ENCODE measurements at places on chromosomes 3 and 15.

- DNase-seq, result no peak
These were observed 829.4 kb downstream of the FHIT start for GRCh38 chr3:60421749-60422446.

DNA sequence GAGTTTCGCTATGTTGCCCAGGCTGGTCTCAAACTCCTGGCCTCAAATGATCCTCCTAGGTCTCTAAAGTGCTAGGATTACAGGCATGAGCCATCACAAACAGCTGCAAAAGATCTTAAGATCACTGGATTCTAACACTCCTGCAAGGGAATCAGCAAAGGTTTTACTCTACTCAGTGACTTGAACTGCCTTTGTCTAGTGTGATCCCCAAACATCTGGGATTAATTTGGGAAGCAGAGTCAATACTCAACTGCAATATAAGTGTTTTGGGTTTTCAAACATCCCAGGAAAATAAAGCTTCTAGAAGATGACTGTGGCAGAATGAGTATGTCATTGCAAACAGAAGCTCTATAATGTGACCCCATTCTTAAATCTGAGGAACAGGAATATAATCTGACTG, 7.2 kb downstream of the SPG21 start:
- no peak for DNase-seq

GRCh38 chr15:49750553-49750952, 129.7 kb downstream of the DTWD1 start:
- no peak for DNase-seq

GRCh38 chr3:114642951-114643741, 349.3 kb downstream of the TIGIT start:
- no peak for DNase-seq

- DNase-seq, result peak; percentile 61
These were observed at the start of gene RPL22L1 for GRCh38 chr3:170869645-170870593. Gene RPL22L1, minus strand, starts transcription at chr3:170870195. Its CDS starts 28 bp downstream, at chr3:170870167.

DNA sequence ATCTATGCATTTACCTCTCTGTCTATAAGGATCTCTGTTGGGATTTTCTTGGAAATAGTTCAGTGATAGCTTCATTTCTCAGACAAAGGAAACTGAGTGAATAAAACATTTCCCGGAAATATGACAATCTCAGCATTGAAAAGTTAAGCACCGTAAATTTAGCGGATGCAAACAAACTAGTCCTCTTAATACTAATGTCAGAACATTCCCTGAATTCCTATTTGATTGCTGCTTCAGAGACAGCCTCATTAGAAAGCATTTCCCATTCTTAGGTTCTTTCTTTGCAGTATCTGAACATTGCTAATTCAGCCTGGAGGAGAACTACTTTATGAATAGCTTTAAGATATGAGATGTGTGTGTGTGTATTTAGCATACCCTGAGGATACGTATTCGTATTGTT, 101.3 kb downstream of the NR2F2 start:
- DNase-seq, result no peak

DNA sequence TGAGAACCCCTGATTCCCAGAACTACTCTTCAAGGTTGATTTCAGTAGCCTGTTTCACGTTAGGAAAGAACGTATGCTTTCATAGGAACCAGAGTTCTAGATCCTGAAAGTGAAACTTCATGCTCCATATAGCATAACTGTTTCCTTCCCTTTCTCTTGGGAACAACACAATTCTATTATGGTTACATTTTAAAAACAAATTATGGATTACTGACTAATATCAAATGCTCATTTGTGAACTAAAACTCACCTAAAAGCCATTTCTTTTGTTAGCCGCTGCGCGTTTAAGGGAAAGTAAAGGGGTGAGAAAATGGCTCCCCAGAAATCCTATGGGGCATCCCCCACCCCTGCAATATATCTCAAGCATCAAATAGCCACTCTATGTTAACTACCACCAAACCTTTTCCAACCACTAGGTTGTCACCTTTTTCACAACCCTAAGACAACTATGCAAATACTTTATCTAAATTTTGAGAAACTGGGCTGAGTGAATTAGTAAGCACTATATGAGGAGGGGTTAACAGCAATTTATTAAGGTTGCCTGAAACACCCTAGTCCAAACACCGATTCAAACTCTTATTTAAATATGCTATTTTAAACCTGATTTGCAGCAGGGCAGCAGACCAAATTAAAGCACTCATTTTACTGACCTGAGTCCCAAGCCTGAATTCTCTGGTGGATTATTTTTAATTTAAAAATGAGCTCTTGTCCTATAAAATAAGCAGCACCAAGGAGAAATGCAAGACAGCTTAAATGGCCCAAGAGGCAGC, 2.4 kb downstream of the SIAH2 start:
- no peak for DNase-seq

- DNase-seq, result no peak
These were observed 47.1 kb upstream of the TERB2 start for GRCh38 chr15:44909423-44909822.

DNA sequence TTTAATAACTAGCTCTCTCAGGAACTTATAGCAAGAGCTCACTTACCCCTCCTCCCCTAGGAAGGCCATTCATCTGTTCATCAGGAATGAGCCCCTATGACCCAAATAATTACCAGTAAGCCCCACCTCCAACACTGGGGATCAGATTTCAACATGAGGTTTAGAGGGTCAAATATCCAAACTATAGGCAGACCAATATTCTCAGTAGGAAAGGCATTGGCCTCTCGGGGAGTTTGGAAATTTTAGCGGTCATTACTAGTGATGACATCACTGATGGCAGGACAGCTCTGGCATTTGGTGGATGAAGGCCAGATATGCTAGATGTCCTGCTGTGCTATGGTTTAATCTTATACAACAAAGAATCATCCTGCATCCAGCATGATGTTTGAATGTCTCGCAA, 15.2 kb upstream of the CD47 start:
- DNase-seq, result no peak

DNA sequence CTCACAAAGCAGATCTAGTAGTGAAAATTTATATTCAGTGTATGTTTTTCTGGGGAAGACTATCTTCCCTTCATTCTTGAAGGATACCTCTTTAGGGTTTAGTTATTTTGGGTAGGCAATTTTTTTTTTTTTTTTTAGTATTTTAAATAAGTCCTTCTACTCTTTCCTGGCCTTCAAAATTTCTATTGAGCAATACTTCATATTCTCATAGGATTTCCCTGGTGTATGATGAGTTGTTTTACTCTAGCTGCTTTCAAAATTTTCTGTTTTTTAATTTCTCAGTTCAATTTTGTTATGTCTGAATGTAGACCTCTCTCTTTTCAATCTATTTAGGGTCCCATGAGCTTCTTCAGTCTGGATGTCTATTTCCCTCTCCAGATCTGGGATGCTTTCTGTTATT, 74.3 kb upstream of the PLSCR4 start:
- no peak for DNase-seq

GRCh38 chr3:66021731-66022131, 17.0 kb downstream of the MAGI1 start:
- no peak for DNase-seq

GRCh38 chr3:134885877-134886621, 91.0 kb downstream of the EPHB1 start:
- no peak for DNase-seq

- no peak for DNase-seq
These were observed 6.2 kb upstream of the MYO1E start for GRCh38 chr15:59378855-59379254.

DNA sequence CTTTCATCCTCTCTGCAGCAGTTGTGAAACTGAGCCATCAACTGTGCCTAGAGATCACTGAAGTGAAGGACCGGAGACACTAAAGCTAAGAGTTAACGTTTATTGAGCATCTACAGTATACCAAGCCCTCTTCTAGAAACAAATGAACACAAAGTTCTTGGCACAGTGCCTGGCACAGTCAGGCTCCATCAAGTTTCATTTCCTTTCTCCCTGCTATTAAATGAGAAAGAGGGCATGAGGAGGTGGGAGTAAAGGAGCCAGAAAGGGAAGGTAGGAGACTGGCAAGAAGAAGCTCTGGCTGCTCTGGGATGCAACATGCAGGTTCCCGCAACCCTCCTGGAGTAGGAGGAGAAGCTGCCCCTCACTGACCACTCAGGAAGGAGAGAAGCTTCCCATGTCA, 30.6 kb downstream of the CYP19A1 start:
- DNase-seq, result no peak

DNA sequence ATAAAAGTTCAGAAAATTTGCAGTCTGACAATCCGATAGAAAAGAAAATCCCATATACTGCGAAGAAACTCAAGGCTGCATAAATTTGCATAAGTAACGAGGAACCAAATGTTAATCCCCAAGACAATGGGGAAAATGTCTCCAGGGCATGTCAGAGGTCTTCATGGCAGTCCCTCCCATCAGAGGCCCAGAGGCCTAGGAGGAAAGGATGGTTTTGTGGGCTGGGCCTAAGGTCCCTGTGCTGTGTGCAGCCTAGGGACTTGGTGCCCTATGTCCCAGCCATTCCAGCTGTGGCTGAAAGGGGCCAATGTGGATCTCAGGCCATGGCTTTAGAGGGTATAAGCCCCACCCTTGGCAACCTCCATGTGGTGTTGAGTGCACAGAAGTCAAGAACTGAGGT, 21.3 kb upstream of the CCR4 start:
- DNase-seq, result no peak

DNA sequence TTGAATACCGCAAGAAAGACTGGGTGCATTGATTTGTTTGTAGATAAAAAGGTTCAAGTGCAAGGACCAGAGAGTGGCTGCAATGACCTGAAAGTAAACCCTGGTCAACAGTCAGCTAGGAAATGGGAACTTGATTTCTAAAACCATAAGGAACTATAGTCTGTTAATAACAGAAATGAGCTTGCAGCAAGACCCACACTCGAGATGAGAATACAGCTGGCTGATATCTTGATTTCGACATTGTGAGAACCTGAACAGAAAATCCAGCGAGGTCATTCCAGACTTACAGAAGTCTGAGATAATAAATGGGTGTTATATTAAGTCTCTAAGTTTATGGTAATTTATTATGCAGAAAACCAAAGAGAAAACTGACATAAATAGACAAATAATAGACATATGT, 177.3 kb downstream of the NFKBIZ start:
- no peak for DNase-seq

- no peak for DNase-seq
These were observed 262.0 kb downstream of the CGGBP1 start for GRCh38 chr3:87796843-87797185.

GRCh38 chr3:102163039-102163817, 271.6 kb upstream of the ZPLD1 start:
- DNase-seq, result no peak

- no peak for DNase-seq
These were observed 135.0 kb downstream of the TJP1 start for GRCh38 chr15:29687204-29687815.

GRCh38 chr3:136022529-136023263, 57.2 kb downstream of the PPP2R3A start:
- no peak for DNase-seq

- no peak for DNase-seq
These were observed 524.9 kb downstream of the ZNF385D start for GRCh38 chr3:21226086-21226485.

DNA sequence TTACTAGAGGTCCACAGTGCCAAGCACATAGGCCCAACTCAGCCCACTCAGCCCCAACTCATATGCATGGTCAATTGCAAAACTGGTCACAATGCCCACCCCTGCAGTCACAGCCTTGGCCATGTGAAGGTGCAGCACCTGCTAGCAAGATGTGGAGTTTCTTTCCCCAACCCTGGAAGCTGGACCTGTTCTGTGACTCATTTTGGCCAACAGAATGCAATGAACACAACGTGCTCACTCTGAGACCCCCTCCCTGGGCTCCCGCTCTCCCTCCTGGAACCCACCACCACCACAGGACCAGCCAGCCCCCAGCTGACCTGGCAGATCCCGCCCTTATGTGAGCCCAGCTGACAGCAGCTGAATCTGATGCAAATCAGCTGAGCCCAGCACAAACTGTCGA, 34.4 kb downstream of the ALDH1L1 start:
- DNase-seq, result no peak

Data from HuH-7.5 (cell line).